ENCODE measurements at places on chromosomes 5 and 9.

DNA sequence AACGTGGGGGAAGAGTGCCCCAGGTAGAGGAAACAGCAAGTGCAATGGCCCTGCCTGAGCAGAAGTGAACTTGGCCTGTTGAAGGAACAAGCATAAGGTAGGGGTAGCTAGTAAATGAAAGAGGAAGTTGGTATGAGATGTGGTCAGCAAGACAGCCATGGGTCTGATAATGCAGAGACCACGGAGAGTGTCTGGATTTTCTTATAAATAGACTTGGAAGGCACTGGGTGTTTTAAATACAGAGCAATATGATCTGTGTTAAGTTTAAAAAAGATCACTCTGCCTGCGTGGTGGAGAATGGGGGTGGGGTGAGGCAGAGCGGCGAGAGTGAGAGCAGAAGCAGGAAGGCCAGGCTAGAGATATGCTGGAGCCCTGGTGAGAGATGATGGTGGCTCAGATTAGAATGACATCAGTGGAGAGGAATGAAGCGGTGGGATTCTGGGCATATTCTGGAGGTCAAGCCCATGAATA lies 4.2 kb downstream of the ADAM19 start:
- DNase-seq = no peak

DNA sequence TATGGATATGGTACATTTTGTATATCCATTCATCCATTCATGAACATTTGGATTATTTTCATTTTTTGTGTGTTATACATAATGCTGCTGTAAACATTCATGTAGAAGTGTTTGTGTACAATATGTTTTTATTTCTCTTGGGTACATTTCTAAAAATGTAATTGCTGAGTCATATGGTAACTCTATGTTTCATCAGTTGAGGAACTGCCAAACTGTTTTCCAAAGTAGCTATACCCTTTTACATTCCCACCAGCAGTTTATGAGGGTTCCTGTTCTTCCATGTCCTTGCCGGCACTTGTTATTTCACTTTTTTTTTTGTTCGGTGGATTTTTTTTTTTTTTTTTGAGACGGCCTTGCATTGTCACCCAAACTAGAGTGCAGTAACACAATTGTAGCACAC lies 54.0 kb upstream of the MCCC2 start:
- DNase-seq = no peak

DNA sequence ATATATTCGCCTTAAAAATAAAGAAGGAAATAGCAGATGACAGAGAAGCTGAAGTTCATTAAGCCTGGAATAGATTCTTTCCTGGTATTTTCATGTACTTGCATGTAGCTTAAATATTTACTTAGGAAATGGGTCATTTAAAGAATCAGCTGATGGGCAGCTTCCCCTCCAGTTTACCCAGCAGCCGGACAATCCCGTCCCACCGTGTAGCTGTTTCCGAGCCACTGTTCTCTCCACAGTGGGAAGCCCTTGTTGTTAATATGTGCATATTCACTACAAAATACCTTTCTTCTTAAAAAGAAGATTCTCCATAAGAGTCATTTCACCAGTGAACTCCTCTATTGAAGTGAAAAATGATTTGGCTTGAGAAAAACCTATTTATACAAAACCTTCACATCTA lies 187.0 kb downstream of the FANCC start:
- DNase-seq = peak; percentile 36

GRCh38 chr5:157454273-157454672 lies 5.7 kb upstream of the NIPAL4 start:
- DNase-seq = no peak

GRCh38 chr9:19440376-19440775 lies 31.6 kb downstream of the ACER2 start:
- no peak for DNase-seq

DNA sequence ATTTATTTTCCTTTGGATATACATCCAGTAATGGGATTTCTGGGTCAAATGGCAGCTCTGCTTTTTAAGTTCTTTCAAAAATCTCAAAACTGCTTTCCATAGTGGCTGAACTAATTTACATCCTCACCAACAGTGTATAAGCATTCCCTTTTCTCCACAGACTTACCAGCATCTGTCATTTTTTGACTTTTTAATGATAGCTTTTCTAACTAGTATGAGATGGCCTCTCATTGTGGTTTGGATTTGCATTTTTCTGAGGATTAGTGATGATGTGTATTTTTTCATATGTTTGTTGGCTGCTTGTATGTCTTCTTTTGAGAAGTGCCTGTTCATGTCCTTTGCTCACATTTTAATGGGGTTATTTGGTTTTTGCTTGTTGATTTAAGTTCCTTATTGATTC lies 90.0 kb upstream of the HMHB1 start:
- DNase-seq = no peak

- no peak for DNase-seq
Measured at GRCh38 chr5:94983861-94984535, 300.9 kb downstream of the MCTP1 start.

- no peak for DNase-seq
Measured at GRCh38 chr5:1167361-1167727, 34.1 kb upstream of the SLC6A19 start.

- no peak for DNase-seq
Measured at GRCh38 chr5:155628346-155628745, 614.8 kb downstream of the KIF4B start.

DNA sequence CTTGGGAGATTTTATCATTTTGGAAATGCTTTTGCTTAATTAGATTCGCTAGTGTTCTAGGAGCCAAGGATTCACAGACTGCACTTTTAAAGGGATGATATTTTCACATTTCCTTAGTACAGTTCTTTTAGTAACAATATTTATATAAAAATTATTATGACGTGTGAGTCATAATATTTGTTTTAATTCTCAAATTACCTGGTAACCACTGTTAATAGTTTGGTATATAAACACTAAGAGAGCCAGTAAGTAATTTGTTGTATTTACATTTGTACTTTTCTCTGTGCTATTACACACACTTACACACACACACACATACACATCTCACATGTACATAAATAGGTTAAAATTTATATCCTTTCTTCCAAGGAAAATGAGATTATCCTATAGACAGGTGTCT lies 58.8 kb upstream of the RAD23B start:
- no peak for DNase-seq

GRCh38 chr5:109411149-109411514 lies 1.4 kb upstream of the PJA2 start:
- DNase-seq = no peak

DNA sequence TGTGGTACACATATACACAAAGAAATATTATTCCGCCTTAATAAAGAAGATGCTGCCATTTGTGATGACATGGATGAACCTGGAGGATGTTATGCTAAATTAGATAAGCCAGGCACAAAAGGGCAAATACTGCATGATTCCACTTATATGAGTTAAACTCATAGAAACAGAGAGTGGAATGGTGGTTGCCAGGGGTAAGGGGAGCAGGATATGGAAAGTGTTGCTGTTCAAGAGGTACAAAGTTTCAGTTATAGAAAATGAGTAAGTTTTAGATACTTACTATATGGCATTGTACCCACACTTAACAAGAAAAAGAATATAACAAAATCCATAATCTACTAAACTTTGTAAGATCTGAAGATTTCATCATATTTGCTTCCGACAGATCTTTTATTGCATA lies 252.2 kb downstream of the SYK start:
- DNase-seq = no peak

DNA sequence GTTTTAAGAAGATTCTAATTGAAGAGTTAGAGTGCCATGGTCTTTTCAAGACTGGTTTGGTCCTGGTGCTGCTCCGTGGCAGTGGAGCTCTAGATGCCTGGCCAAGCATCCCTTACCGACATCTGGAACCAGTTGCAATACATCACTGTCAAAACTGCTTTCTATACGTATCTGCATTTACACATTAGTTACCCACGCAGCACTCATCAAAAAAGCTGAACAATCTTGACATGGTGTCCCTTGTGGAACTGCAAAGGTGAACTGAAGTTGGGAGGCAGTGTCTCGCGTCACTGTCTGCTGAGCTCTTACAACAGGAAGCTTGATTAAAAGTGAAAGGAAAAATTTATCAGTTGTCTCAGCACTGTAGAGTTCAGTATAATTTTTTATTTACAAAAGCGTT lies 82.6 kb downstream of the PBX3 start:
- no peak for DNase-seq

- DNase-seq = no peak
Measured at GRCh38 chr5:6376974-6377520, 1.3 kb downstream of the MED10 start.

DNA sequence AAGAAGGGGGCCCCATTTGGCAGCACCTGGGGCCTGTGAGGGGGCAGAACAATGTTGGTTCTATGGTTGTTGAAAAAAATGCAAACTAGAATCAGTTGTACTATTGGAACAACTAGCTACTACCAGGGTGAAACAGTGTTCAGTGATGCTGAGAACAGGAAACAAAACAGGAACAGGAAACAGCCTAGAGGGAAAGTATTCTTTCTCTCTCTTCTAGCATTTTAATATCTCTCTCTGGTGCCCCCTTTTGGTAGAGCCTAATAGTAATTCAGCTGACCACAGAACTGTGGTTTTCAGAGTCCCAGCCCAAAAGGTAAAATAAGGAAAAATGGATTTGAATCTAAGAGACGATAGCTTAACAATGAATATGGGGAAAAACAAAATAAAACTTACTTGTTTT lies 138.0 kb upstream of the KCNN2 start:
- DNase-seq = no peak

GRCh38 chr5:149042865-149043264 lies 20.0 kb downstream of the SH3TC2 start:
- no peak for DNase-seq

- no peak for DNase-seq
Measured at GRCh38 chr5:68253624-68254585, 38.3 kb downstream of the PIK3R1 start.

DNA sequence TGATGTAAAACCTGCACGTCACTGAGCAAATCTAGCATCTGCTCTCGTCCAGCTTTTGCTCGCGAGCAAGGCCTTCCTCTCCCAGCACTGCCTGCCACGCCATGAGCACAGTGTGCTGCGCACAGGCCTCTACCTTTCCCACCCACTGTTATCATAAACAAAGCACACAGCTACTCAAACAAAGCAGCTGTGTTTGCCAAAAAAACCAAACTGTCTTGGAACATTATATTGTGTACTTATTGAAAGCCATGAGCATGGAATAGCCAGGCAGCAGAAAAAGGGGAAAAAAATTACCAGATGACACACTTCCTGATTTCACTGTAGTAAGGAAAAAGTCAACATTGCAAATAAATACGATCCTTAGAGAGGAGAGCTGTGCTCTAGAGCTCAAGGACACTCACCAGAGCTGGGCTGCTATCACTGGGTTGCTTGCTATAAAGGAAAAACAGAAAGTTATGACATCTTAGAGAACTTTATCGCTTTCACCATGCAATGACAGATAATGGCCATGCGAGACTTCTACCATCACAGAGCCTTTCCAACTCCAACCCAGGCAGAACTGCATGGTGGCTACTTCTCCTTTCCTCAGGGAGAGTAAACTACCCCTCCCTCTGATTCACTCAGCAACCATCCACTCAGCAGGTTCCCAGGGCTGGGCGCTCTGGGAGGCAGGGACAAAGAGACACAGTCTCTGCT lies 69.6 kb downstream of the EPB41L4B start:
- DNase-seq = no peak

DNA sequence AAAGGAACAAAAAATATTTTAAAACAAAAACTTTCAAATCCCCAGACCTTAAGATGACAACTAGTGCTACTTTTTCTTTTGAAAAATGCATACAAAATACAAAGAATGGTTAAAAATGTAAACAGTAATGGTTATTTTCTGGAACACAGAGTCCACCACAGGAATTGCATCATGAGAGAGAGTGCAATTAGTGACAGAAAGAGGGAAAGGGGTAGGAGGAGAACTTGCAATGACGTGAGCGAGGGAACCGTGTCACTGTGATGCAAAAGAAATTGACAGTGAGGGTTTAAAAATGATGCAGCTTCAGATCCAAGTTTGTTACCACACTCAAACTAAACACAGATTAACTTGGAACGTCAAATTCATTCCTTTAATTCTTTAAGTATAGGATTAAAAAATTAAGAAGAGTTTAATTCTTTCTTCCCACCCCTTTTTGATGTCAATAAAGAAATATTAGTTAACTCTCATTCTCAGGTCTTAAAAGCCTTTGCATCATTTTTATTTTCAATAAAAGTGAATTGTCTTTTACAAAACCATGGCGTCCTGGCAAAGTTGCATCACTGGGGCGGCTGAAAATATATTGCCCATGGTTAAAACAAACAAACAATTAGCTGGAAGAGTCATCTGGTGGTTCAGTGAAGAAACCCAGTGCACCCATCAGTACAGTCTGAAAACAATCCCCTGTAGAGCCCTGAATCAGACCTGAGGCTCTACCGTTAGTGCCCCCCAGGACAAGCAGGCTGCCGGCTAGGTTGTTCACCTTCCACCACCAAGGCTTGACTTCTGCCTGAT lies 39.5 kb downstream of the MACROH2A1 start:
- DNase-seq = no peak

DNA sequence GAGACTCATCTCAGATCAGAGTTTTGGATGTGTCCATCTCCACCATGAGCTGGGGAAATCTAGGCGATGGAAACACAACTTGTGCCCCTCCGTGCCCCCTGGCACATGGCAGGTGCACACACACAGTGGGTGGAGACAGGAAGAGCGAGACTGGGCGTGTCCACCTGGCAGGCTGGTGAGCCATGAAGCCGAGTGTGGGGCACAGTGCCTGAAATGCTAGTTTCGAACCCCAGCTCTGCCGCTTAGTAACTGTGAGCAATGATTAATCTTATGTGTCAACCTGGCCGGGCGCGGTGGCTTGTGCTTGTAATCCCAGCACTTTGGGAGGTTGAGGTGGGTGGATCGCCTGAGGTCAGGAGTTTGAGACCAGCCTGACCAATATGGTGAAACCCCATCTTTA lies 80.8 kb upstream of the RNU6ATAC start:
- no peak for DNase-seq

DNA sequence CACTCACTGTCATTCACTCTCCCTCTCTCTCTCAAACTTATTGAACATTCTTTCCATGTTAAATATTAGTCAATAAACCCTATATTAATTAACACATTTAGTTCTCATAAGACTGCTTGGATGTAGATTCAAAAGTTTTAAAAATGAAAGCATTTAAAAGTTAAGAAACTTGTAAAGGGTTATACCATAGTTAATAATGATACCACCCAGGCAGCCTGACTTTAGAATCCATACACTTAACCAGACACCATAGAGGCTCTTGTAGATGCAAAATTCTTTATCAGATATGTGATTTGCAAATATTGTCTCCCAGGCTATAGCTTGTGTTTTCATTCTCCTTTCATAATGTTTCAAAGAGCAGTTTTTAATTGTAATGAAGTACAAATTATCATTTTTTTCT lies 335.8 kb upstream of the ACTBL2 start:
- no peak for DNase-seq

DNA sequence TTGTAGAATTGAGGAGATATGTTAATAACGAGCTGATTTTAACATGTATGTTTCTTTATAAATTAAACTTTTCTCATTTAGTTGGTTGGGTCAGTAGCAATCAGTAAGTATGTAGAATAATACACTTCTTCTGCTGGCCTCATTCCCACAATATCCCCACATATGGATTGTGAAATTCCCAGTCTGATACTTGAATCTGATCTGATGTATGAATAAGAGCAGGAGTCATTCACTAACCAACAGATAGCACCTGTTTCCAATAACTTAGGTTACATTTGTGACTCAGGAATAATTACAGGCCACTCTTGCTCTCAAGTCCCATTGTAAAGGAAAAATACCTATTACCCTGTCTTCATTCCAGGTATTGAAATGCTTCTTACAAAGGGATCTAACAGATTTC lies 23.9 kb downstream of the SLC36A1 start:
- no peak for DNase-seq

GRCh38 chr5:41617843-41618515 lies 107.6 kb upstream of the PLCXD3 start:
- DNase-seq = no peak
